ENCODE measurements at places on chromosomes 2 and 18.

- DNase-seq = no peak
These were observed 376.3 kb downstream of the EPHA4 start for GRCh38 chr2:221195829-221196228.

DNA sequence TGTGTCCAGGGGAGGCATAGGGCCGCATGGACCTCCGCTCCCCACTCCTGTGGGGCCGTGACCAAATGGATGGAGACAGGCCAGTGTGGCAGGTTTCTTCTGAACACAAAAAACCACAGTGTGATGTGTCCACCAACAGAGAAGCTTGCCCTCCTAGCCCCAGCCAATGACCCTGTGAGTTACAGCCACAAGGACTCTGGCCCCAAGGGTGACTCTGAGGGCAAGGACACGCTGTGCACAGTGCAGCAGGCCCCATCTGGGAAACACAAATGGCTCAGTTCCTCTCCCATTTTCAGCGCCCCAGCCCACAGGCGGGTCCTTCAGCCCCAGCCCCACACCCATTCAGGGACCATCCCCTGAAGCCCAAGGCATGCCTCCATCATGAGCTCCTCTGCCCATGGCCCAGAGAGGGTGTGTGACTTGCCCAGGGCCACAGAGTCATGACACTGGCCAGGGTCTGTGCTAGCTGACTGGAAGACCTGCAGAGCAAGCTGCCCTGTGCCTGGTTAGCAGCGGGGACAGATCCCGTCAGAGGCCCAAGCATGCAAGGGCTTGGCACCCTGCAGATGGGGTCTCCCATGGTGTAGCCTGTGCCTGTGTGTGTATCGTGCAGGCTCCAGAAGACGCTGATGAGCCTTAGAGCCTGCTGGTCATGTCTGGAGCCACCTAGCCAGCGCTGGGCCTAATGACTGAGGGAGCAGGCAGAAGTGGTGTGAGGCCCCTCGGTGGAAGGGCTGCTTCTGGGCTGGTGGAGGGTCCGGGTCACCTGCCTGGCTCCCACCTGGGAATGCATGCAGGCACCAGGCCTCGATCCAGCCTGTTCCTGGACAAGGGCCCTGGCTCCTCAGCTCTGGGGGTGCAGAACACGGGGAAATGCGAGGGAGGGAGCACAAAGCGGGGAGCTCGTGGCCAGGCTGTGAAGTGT lies 47.7 kb downstream of the HS6ST1 start:
- DNase-seq = no peak

DNA sequence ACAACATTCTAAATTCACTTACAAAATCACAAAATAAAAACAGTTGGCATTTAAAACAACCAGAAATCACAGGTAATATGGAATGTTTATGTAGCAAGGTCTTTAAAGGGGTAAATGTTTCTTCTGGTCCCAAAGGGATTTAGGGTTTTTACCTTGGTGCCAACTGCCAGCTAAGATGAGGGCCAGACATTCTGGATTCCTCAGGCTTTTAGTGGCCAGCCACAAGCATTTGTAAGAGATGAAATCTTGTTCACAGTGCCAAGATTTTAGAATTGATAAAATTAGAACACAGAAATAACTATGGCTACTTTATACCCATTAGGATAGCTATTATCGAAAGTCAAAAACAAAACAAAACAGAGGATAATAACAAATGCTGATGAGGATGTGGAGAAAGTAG lies 60.4 kb upstream of the CDKL4 start:
- no peak for DNase-seq

- DNase-seq = no peak
These were observed 127.2 kb upstream of the SP5 start for GRCh38 chr2:170587922-170588321.

GRCh38 chr2:60478660-60479059 lies 74.8 kb downstream of the BCL11A start:
- no peak for DNase-seq

DNA sequence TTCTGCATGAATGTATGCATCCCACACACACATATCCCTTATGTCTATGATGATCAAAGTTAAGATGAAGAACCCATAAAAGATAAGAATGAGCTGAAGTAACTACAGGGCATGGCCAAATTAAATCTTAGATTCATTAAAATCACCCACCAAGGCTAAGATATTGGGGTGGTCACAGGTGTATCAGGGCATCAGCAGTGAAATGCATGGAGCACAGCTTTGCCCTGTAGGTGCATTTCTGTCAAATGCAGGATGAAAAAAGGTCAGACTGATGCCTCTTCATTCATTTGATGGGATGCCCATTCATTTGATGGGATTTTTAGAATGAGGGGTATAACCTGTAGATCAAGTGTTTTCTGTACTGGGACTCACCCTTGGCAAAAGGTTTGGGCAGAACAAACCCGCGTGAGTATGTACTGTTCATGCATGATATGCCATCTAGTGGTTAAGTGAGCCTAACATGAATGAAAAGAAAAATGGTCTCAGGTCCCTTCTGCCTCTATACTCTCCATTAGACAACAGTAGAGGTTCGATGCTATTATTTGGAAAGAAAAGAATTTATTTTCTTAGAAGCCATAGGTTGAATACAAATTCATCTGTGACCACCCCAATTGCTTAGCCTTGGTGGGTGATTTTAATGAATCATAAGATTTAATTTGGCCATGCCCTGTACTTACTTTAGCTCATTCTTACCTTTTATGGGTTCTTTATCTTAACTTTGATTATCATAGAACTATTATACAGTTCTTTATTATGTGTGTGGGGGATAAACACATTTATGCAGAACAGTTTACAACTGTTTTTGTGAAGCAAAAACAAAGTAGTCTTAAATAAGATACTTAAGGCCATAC lies 43.2 kb upstream of the NOSTRIN start:
- peak; percentile 49 for DNase-seq

GRCh38 chr2:26412091-26412673 lies 10.5 kb downstream of the DRC1 start:
- DNase-seq = no peak

GRCh38 chr2:109591206-109591605 lies 22.6 kb downstream of the SEPTIN10 start:
- no peak for DNase-seq

DNA sequence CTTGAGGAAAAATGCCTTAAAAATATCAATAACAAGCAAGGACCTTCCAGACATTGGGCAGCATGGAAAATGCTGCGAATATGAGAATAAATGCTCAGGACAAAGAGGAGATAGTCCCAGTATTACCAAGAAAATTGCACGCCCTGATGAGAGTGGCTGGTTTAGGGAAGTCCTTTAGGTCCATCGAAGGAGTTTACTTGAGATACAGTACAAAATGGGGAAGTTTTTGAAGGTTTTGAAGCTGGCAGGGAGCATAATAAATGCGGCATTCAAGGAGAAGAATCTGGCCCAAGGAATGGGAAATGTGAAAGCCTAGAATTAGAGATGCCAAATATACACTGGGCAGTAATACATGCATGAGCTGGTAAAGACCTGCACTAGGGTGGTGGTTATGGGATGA lies 90.2 kb upstream of the SPATS2L start:
- no peak for DNase-seq

DNA sequence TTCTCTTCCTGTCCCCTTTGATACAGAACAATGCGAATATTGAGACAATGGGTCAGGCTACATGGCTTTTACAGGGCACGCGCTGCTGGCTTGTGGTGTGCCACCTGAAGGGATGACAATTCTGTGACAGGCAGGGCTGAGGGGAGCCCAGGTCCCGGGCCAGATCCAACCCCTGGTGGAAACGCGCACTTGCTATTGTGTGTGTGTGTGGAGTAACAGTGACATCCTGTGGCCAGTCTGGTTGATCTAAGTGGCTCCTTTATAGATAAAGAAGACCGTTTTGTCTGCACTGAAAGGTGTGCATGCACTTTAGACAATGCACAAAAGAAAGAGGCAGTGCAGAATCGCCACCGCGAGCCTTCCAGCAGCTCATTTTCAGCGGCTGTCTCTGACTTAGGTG lies 273.6 kb downstream of the HRH4 start:
- DNase-seq = no peak

DNA sequence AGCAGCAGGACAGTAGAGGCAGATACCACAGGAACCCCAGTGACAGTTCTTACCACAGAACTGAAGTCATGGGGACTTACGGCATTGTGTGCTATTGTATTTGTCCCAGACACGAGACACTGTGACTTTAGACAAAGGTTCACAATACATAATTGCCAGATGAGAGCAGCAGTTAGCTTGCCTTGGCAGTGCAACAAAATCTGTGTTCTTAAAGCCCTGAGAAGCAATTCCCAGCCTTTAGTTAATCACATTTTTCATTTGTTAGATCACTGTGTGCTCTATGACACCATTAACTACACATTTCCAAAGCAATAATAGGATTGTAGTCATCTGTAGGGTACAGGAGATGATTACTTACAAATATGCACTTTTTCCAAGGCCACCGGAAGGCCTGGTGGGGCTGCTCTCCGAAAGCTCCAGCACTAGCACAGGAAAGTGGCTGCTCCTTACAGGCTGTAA lies 97.5 kb upstream of the LDLRAD4 start:
- no peak for DNase-seq

DNA sequence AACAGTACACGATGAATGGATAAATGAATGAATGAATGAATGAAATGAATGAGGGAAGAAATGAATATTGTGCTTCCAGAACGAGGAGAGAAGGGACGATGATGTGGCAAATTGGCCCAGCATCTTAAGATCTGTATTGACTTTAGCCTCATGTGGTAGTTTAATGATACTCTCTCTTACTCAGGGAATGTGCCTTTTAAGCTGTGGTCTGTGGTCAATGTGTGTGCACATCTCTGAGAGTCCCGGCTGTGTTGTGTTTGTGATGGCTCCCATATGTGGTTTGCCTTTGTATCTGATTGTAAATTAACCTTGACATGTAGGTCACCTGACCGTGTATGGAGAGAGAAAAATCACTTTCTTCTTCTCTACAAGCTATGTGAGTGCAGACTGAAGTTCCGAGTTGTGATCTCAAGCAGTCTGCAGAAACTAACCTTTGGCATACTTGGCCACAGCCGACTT lies 91.2 kb downstream of the NEDD4L start:
- DNase-seq = no peak

- DNase-seq = no peak
These were observed 15.9 kb downstream of the LTBP1 start for GRCh38 chr2:32962690-32963089.

- no peak for DNase-seq
These were observed 39.6 kb downstream of the KCTD18 start for GRCh38 chr2:200470230-200470629.

GRCh38 chr2:98242003-98242402 lies 104.3 kb upstream of the CNGA3 start:
- no peak for DNase-seq

GRCh38 chr2:9806656-9807055 lies 36.6 kb upstream of the TAF1B start:
- DNase-seq = no peak

GRCh38 chr2:216551234-216552068 lies 52.8 kb downstream of the RPL37A start:
- no peak for DNase-seq

- no peak for DNase-seq
These were observed 160.8 kb downstream of the MYCN start for GRCh38 chr2:16101196-16101595.

DNA sequence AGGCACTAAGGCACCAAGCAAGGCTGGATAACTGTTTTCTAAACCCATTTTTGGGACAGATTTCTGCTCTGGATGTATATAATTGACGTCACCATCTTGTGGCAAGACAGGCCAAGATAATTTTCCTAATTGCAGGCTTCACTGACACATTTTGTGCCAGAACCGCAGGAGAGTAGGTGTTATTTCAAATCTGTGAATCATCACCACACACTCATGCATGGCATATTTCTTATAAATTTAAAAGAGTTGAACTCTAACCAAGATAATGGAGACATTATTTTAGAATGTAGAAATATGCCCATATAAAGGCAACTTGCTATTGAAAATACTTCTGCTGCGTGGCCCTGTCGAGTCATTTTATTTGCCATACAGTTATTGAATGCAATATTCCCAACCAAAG lies 68.3 kb upstream of the ACYP2 start:
- no peak for DNase-seq

GRCh38 chr2:42931818-42932195 lies 139.4 kb upstream of the HAAO start:
- no peak for DNase-seq

DNA sequence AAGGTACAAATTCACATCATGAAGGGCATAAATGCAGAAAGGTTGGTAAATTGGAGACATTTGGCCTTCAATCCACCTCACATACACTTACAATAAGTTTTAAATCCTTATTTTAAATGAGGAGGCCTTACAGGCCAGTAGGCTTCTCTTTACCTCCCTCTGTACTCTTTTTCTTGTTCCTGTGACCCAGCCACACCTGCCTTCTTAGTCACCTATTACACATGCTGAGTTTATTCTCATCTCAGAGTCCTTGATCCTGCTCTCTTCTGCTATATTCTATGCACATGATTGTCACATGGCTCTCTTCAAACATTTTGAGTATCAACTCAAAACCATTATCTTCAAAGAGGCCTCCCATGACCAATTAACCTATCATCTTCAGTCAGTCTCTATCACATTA lies 491.5 kb downstream of the SATB2 start:
- no peak for DNase-seq

GRCh38 chr18:57431467-57432080 lies 3.6 kb upstream of the ONECUT2 start:
- DNase-seq = no peak

Measured in thyroid gland (tissue), 4 donors.